ENCODE measurements at places on chromosomes 12 and 14.

- DNase-seq: no peak
Observed at GRCh38 chr12:95726903-95727302, 63.7 kb downstream of the NTN4 start.

GRCh38 chr12:91094032-91094662 is 17.1 kb downstream of the LUM start:
- no peak for DNase-seq

- no peak for DNase-seq
Observed at GRCh38 chr14:78153064-78153341, 17.2 kb upstream of the NRXN3 start.

DNA sequence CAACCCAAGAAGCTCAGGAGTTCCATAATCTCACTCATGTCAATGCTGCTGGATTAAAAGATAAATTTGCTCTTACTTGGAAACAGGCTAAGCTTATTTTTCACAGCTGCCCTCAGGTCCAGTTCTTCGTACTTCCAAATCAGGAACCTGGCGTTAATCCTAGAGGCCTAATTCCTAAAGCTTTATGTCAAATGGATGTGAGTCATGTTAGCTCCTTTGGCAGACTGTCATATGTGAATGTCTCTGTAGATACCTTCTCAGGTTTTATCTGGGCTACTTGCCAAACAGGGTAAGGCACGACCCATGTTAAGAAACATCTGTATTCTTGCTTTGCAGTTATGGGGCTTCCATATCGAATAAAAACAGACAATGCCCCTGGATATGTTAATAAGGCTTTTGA is 504.6 kb downstream of the ALG10 start:
- no peak for DNase-seq

GRCh38 chr12:25459541-25459951 is 93.5 kb downstream of the LMNTD1 start:
- DNase-seq: peak; percentile 72

DNA sequence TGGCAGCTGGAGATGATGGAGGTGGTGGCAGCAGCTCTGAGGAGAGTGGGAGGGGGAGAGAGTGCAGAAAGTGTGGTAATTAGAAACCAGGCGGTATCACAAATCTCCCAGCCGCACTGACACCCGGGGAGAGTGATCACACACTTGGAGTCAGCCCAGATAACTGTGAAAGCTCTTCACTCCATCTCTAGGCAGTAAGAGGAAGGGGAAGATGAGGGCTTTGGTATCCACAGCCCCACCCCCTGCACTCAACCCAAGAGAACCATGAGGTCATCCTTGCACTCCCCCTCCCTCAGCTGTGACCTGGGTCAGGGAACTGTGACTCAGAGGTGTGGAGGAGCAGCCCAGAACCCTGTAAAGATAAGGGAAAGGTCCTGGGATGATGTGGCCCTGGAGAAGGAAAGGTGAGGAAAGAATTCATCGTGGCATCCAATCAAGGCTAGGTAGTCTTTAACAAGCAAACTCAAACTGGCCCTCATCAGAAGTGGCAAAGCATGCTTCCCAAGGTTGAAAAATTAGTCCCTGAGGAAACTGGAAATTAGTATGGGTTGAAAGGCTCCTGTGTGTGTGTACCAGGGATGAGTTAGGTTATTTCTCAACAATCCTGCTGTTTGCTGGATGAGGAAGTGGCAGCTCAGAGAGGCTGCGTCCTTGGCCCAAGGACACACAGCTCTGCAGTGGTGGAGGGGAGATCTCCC is 111.0 kb upstream of the LHX5 start:
- no peak for DNase-seq

- DNase-seq: no peak
Observed at GRCh38 chr14:86646696-86647690, 1117.0 kb downstream of the FLRT2 start.

DNA sequence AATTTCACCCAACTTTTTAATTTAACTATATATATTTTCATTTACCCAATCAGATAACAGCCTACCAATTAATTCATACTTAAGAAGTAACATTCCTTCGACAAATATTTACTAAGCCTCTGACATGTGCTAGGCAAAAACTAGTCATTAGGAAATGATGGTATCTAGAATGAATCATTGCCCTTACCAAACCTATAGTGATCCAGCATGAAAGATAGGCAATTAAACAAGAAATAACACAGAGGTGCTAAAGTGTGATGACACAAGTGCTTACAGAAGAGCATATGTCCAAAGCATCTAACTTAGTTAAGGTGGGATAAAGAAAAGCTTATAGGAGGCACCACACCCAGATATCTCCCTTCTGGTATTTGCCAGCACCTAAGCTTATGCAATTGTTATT is 166.5 kb upstream of the RASSF8 start:
- DNase-seq: no peak

- no peak for DNase-seq
Observed at GRCh38 chr14:72889366-72889765, 4.5 kb downstream of the DPF3 start.

DNA sequence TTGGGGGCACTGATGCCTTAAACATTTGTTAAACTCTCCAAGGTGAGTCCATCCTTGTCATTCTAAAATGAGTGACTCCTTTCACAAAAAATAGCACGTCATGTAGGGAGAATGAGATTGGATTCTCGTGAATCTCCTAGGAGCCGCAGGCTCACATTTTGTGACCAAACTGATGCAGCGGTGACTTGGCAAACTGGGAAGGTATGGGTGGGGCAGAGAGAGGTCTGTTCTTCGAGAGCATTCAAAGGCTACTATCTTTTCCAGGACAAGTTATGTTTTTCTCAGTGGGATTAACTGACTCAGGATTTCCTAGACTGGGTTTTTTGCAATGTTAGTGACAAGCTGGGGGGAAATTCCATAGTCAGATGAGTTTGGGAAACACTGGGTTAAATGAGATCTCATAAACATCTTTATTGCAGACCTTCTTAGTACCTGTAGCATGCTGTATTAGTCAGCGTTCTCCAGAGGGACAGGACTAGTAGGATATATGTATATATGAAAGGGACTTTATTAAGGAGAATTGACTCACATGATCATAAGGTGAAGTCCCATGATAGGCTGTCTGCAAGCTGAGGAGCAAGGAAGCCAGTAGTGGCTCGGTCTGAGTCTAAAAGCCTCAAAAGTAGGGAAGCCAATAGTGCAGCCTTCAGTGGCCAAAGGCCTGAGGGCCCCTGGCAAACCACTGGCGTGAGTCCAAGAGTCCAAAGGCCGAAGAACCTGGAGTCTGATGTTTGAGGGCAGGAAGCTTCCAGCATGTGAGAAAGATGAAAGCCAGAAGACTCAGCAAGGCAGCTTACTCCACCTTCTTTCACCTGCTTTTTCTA is 61.0 kb downstream of the FOXN4 start:
- no peak for DNase-seq

- DNase-seq: no peak
Observed at GRCh38 chr12:10293570-10294227, 14.0 kb upstream of the KLRD1 start.

DNA sequence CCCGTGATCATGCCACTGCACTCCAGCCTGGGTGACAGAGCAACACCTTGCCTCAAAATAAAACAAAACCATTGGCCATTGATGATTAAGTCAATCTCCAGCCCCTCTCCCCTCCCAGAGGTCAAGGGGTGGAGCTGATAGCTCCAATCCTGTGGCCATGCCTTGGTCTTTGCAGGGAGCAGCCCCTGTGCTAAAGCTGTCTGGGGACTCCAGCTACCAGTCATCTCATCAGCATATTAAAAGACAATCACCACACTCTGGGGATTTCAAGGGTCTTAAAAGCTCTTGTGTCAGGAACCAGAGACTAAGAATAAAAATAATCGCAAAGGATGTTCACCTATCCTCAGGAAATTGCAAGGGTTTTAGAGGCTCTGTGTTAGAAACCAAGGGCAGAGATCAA is 30.6 kb downstream of the HCAR2 start:
- DNase-seq: no peak

Measured in inflammatory macrophage treated with lipopolysaccharide for 4 hours (primary cell).